ENCODE measurements at places on chromosomes 3 and 15. TPM values are rescaled to one million over a fixed set of nuclear protein-coding genes. Genes with fewer than 3 reads are reported as not detected.

The DPPA2 gene
- total RNA-seq, result not detected

- H3K4me3 ChIP-seq, result no peak within 1 kb of the TSS
- no peaks in the 10 kb centered on the region for H3K4me1 ChIP-seq
- H3K27me3 ChIP-seq, result no peaks in the 10 kb centered on the region
- H3K36me3 ChIP-seq, result no peaks in the 10 kb centered on the region
- no peak for DNase-seq
Observed at GRCh38 chr3:109316162-109316730, at the start of gene DPPA2. Gene DPPA2, minus strand, starts transcription at chr3:109316517. Its CDS starts 1,975 bp downstream, at chr3:109314542.

GRCh38 chr3:69389520-69390248 is 3.8 kb upstream of the FRMD4B start:
- DNase-seq, result no peak
- no peak overlapping the region for H3K4me3 ChIP-seq
- no peaks in the 10 kb centered on the region for H3K36me3 ChIP-seq
- peaks cover 3% of the 10 kb centered on the region for H3K4me1 ChIP-seq

GRCh38 chr3:142057331-142057725 is 92.0 kb downstream of the TFDP2 start:
- H3K4me1 ChIP-seq, result no peaks in the 10 kb centered on the region
- no peak overlapping the region for H3K4me3 ChIP-seq
- no peaks in the 10 kb centered on the region for H3K27me3 ChIP-seq
- H3K36me3 ChIP-seq, result peaks cover 3% of the 10 kb centered on the region

GRCh38 chr3:65951836-65952505 is 86.7 kb downstream of the MAGI1 start:
- no peak overlapping the region for H3K4me3 ChIP-seq
- H3K36me3 ChIP-seq, result no peaks in the 10 kb centered on the region
- H3K4me1 ChIP-seq, result no peaks in the 10 kb centered on the region
- DNase-seq, result no peak
- no peak overlapping the region for H3K27ac ChIP-seq

- no peaks in the 10 kb centered on the region for H3K27me3 ChIP-seq
- no peak overlapping the region for H3K27ac ChIP-seq
- no peaks in the 10 kb centered on the region for H3K36me3 ChIP-seq
Observed at GRCh38 chr3:109683746-109684145, 346.4 kb upstream of the DPPA4 start.

GRCh38 chr15:51939216-51939615 is 32.4 kb downstream of the LEO1 start:
- H3K36me3 ChIP-seq, result peaks cover 29% of the 10 kb centered on the region
- DNase-seq, result no peak
- H3K27ac ChIP-seq, result no peak overlapping the region
- H3K4me1 ChIP-seq, result no peaks in the 10 kb centered on the region
- no peak overlapping the region for H3K4me3 ChIP-seq

All from activated naive CD4-positive, alpha-beta T cell treated with anti-CD3 and anti-CD28 coated beads for 36 hours (primary cell).